Stimulated activated CD8-positive, alpha-beta memory T cell treated with anti-CD3 and anti-CD28 coated beads, Interleukin-2, amount 100 ng/mL, for 1 hour (primary cell): ENCODE measurements at places on chromosomes 7 and 10.
A peak's percentile ranks its signal among the peaks of the same experiment; 100 is the strongest.

DNA sequence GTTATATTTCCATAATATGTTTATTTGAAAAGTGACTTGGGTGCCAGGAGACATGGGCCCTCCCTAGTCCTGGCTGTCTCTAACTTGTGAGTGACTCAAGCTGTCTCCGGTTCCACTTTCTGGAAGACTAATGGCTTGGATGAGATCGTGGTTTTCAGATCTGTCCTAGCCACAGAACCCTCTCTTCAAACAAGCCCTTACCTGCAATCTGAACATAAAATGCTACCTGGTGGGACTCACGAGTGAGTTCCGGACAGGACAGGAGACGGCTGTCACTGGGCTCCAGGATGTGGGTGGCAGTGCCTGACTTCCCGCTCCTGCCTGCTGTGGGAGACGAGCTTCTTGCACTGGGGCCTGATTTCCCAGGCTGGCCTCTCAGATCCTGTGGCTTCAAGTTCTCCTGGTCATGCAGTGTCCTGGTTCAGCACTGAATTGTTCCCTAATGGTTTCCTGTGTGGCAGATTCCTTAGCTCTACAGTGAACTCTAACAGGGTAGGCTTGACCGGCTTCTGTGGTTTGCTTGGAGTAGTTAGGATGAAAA is 26.0 kb upstream of the PFKFB3 start:
- DNase-seq = no peak

GRCh38 chr10:61463035-61463909 is 10.1 kb upstream of the TMEM26 start:
- no peak for DNase-seq

GRCh38 chr7:120995654-120996053 is 7.1 kb downstream of the CPED1 start:
- DNase-seq = no peak

DNA sequence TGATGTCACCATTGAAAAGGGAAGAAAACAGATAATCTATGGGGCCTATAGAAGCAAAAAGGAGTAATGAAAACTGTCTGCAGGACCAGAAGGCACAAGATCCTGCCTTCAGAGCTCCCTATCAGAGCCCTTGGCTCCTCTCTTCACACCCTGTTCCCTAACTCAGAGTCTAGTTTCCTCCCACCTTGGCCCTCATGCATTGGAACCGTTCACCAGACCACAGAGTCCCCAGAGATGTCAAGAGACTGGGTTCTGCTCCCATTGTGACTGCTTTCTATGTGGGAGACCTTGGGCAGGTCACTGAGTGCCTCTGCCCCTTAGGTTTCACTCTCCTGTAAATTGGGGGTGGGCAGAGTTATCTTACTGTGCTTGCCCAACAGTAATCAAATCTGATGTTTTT is 80.1 kb upstream of the RPA3 start:
- no peak for DNase-seq

- no peak for DNase-seq
Observed at GRCh38 chr10:116769791-116770190, 27.4 kb upstream of the HSPA12A start.

DNA sequence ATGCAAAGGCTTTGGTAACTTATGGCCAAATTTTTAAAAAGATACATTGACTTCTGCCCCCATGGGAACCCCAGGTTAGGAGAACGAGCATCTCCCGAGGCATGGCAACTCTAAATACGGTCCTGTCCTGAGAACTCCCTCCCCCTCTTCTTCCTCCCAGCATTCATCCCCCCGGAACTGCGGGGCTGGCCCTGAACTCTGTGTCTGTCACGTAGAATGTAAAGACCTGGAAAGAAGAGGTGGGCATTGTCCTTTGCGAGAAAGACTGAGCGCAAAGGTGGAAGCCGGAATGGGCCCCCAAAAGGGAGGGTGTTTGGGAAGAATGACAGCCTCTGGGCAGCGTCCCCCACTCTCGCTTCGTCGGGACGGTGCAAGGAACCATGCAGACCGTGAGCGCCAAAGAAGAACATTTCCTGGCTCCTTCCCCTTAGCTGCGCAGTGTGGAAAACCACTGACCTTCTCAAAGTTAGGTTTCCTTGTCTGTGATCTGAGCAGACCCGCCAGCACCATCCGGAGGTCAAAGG is 21.0 kb downstream of the SHH start:
- no peak for DNase-seq

DNA sequence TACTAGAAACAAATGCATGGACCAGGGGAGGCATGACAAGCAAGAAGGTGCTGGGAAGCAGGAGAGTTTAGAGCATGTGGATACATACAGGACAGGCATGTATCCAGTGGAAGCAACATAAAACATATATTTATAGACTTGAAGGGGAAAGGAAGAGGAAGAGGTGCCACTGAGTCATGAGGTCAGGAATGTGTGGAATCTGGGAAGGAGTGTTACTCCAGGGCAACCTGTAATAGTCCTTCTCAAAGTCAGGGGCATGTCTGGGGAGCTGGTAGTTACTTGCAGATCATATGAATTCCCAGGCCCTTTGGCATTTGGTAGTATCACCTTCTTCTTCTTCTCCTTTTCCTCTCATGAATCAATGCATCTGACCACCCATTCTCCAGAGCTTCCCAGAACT is 246.6 kb downstream of the XPNPEP1 start:
- DNase-seq = no peak

GRCh38 chr7:108497082-108497725 is 28.7 kb downstream of the PNPLA8 start:
- peak; percentile 4 for DNase-seq

GRCh38 chr10:63901228-63901627 is 380.0 kb downstream of the REEP3 start:
- no peak for DNase-seq

GRCh38 chr7:151327659-151328058 is 14.0 kb upstream of the NUB1 start:
- DNase-seq = no peak

DNA sequence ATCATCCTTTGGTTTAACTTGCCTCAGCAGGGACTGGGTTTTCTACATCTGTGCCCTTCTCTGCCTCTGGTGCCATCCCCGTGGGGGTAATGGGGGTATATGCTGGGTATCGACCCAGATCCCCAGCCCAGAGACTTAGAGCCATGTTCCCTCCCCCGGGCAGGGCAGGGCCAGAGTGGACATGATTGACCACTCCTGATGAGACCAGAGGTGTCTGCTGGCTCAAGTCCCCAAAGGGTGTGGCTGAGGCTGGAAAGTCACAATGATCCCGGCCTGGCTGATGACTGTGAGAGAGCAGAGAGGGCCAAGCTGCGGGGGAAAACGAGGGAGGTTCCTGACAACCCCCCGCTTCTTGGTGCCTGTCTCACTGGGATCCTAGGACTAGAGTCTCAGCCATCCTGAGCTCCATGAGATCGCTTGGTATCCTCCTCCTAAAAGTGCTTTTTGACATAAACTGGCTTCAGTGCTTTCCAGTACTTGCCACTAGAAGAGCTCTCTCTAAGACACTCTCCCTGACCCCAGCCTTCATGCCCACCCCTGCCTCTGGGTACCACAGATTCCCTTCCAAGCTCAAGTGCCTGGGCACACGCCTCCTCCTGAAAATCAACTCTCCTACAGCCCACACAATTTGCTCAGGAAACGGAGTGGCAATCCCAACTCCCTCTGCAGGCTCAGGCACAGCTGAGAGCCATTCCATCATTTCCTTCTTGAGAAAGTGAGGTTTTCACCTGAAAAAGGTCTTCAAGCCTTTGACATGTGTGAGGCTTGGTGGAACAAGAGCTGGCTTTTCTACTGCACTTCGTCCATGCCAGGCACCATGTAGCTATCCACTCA is 33.9 kb downstream of the DRGX start:
- no peak for DNase-seq

GRCh38 chr7:131454498-131454897 is 101.9 kb downstream of the PODXL start:
- DNase-seq = no peak

DNA sequence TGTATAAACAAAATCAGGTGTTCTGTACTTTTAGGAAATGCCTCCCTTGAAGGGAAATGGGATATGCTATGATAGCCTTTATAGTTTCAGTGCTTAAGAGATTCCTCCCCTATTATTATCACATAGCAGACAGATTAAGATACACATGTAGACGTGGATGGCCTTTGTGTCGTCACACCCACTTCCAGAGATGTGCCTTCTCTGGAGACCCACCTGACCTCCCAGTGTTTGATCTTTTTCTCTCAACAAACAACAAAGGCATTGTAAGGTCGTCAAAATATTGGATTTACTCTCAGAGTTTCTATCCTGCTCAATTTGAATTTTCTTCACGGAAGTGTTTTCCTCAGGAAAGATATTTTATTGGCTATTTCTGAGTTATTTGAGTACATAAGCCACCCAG is 25.7 kb upstream of the C1GALT1 start:
- no peak for DNase-seq
